ENCODE measurements at places on chromosomes 16 and 17. TPM values are rescaled to one million over a fixed set of nuclear protein-coding genes. Genes with fewer than 3 reads are reported as not detected.

DNA sequence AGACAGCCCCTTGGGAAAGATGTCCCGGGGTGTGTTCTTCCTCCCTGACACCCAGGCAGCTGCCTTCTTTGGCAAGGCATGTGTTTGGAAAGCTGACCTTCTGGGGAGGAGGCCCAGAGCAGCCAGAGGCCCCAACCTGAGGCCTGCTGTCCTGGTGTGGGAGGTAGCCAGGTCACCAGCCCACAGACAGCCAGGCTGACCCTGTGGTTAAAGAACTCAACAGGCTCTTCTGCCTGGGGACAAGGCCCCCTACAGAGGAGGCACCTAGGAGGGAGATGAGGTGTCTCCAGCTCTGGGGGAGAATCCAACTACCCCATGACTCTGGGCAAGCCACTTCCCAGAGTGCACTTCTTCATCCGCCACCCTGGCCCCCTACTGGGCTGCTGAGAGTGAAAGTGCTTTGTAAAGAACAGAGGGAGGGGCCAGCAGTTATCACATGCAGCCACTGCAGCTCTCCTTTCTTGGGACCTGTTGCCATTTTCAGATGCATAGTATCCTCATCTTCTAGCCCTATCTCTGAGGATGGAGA, 13.1 kb upstream of the SREBF1 start:
- peak; percentile 90 for DNase-seq

DNA sequence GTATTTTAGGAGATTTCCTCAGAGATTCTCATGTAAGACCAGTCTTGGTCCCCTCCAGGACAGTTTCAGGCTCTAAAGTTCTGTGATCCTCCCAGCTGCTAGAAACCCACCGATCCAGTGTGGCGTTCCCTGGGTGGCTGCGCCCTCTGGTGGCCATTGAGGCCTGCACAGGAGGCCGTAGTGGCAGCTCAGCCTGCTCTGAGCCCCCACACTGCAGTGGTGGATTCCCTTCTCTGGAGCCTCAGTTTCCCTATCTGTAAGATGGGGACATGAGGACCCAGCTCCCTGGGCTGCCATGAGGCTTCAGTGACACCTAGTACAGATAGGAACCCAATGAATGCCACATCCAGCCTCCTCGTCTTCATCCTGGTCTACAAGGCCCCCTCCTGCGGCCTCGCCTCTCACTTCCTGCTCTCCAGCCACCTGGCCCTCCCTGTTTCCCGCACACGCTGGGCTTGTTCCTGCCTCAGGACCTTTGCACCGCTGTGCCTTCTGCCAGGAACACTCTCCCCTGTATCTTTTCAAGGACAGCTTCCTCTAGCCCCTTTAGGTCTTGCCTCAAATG, 16.5 kb downstream of the CCDC102A start:
- DNase-seq: peak; percentile 55

- no peak for DNase-seq
Observed at GRCh38 chr17:77269696-77270681, 129.2 kb downstream of the SEC14L1 start.

DNA sequence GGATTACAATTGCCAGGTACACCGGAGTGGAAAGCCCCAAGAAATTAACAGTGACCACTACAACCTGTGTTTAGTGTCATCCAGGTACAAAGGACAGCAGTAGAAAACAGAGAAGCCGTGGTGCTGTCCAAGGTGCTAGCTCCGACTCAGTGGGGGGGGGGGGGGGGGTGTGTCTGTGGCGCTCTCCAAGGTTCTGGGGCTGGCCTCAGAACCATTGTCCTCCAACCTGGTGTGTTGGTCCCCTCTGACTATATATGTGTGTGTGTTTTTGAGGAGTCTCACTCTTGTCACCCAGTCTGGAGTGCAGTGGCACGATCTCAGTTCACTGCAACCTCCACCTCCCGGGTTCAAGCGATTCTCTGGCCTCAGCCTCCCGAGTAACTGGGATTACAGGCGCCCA, 5.8 kb upstream of the ZNF23 start:
- peak; percentile 21 for DNase-seq

DNA sequence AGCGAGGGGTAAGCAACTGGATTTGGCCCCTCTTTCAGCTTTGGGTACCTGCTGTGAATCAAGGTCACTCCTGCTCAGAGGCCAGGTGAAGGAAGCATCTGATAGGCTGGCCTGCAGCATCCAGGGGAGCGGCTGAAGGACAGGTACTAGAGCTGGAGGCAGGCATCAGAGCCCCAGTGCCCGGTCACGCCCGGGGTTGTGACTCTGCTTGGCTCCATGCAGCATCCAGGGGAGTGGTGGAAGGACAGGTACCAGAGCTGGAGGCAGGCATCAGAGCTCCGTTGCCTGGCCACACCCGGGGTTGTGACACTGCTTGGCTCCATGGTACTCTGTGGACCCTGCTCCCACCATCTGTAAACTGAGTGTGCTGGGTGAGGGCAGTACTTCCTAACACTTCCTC, 189.7 kb downstream of the XYLT1 start:
- no peak for DNase-seq

DNA sequence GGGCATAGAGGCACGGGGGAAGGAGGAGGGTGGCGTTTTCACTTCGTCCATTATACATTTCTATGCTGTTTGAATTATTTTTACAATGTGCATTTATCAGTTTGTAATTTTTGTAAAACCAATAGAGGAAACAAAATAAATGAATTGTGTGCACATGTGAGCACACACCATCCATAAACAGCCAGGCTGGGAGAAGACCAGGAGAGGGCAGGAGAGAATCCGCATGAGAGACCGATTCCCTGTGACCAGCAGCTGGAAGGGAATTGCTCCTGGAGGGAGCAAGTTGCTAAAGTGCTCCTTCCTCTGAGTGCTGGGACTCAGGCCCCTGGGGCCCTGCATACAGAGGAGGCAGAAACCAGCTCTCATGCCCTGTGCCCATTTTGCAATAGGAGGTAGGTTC, 126.0 kb downstream of the ABCC12 start:
- no peak for DNase-seq

Gene PDIA2
- 0.84 TPM for total RNA-seq

Gene USP6
- not detected for total RNA-seq

Gene SOX8
- total RNA-seq: not detected

Gene TBC1D3I
- total RNA-seq: not detected

Gene NR1D1
- total RNA-seq: 5.5 TPM
